ENCODE measurements at places on chromosomes 6 and 20.

GRCh38 chr6:75503291-75503690, 9.7 kb upstream of the FILIP1 start:
- DNase-seq = no peak

DNA sequence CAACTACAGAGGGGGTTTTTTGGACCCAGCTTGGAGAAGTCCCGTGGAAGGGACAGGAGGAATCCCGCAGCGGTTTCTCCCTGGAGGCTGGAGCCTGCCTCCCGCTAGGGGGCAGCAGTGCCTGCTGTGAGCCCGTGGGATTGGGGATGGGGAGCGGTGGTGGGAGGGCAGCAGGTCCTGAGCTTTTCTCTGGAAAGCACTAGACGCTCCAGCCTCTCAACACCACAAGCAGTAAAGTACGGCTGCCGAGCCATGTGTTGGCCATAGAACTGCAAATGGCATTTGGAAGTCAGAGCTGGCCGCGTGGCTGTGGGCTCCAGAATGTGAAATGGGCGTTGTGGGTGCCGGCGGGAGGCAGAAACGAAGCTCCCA, 47.8 kb downstream of the GMPR start:
- no peak for DNase-seq

DNA sequence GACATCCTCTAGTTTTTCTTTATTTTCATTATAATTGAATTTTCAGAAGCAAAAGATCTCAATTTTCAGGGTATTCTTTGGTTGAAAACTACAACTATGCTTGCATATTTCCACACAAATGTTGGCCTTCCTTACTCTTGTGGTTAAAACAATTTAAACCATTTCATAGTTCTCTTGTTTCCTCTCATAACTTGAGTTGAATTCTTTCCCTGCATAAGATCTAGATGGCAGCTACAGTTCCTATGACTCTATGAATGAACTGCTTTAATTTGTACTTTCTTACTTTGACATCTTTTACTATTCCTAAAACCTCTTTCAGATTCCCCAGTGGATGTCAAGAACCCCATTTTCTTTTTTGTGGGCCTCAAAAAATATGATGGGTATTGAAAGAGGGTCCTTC, 564.5 kb downstream of the NKAIN2 start:
- DNase-seq = no peak

DNA sequence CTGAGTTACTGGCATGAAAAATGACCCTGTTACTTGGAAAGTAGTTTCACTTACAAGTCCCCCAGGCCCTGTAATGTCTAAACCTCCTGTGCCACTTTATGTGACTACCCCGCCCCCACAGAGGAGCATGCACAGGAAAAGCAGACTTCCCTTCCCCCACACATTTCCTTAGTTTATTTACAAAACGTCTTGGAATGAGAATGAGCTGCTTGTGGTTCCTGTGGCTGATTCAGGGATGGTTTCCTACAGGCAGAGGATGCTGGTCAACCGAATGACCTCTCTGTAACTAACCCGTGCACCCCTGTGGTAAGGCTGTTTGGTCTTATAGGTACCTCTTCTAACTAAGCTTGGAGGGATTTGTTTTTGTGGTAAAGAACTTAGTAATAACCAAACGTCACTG, 28.5 kb downstream of the RSPO3 start:
- DNase-seq = no peak

GRCh38 chr20:13340088-13340487, 119.0 kb downstream of the ISM1 start:
- DNase-seq = no peak

- no peak for DNase-seq
These were observed 246.0 kb upstream of the FLRT3 start for GRCh38 chr20:14583413-14583812.

DNA sequence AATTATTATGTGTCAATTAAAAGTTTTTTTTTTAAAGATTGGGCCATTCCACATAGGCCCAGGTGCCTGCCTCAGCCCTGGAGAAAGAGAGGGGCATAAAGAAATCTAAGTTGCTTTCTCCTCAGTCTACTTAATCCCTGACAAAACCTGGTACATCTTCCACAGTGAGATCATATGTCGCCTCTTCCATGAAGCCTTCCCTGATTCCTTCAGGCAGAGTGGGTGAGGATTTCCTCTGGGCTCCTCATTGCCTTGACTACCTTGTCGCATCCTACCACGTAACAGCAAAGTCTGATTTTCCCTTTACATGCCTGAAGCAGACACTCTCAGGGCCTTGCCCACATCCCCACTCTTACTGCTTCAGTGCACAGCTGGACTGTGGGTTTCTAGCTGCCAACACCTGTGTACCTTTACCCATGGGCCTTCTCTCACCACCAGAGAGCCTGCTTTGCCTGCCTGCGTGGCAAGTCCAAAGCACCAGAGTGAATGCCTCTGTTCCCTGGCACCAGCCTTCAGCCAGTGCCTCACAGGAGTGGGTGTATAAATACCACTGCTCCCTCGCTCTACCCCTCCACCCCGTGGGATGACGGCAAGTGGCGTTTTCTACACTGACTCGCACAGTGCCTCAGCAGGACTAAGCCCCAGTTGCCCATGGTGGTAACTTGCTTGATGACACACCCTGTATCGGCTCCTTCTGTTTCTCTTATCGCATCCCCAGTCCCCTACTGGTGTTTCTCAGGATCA, 68.0 kb downstream of the EYA2 start:
- no peak for DNase-seq

GRCh38 chr6:110581679-110582078, 105.3 kb upstream of the SLC22A16 start:
- DNase-seq = no peak

DNA sequence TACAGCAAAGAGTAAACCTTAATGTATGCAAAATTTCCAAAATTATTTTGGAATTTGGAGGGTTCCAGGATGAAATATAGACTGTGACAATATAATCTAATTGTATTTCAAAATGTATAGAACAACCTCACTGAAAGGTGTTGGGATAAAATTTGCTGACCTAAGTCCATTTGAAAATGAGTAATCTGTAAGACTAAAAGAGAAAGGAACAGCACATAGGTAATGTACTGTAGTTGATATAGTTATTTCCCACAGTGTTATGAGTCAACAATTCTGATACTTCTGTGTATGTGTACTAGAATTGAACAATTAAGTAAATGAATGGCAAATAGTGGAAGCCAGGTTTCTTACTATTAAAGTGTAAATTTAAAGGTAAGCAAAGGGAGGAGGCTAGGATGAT, 23.8 kb upstream of the ELOVL4 start:
- no peak for DNase-seq

GRCh38 chr20:14582855-14583254, 245.4 kb upstream of the FLRT3 start:
- DNase-seq = no peak

DNA sequence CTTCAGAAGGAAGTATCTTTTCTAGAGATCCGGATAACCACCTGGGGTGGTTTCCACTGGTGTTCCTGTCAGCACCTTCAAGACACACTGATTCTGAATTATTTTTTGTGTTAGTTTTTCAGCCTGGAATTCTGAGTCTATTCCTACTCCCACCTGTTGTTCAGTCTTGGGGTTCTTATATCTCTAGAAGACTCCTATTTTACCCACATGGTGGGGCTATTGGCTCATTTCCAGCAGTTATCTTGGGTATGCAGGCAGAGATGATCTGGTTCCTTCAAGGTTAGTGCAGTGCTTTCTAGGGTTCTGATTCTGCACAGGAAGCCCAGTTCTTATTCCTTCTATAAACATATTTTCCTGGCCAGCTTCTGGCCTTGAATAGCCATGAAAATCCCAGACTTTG, 175.6 kb upstream of the PDE7B start:
- DNase-seq = no peak

DNA sequence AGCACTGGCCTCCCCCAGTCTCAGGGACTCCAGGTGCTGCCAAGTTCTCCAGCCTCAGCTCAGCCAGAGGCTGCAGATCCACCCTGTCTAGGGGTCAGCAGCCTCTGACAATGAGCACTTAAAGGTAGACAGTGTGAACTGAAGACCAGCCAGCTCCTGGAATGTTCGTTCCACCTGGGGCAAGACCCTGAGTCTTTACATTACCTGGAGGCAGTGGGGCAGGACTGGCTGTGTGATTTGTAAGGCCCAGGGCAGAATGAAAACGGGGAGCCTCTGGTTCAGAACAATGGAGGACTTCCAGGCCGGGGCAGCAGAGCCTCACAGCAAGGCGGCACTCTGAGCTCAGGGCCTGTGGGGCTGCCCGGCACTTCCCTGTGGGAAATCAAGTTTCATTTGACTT, 65.0 kb downstream of the CTCFL start:
- DNase-seq = no peak

- no peak for DNase-seq
These were observed 570.2 kb downstream of the PRKN start for GRCh38 chr6:162157167-162157870.

- DNase-seq = no peak
These were observed 15.8 kb upstream of the FOXQ1 start for GRCh38 chr6:1296079-1296478.

DNA sequence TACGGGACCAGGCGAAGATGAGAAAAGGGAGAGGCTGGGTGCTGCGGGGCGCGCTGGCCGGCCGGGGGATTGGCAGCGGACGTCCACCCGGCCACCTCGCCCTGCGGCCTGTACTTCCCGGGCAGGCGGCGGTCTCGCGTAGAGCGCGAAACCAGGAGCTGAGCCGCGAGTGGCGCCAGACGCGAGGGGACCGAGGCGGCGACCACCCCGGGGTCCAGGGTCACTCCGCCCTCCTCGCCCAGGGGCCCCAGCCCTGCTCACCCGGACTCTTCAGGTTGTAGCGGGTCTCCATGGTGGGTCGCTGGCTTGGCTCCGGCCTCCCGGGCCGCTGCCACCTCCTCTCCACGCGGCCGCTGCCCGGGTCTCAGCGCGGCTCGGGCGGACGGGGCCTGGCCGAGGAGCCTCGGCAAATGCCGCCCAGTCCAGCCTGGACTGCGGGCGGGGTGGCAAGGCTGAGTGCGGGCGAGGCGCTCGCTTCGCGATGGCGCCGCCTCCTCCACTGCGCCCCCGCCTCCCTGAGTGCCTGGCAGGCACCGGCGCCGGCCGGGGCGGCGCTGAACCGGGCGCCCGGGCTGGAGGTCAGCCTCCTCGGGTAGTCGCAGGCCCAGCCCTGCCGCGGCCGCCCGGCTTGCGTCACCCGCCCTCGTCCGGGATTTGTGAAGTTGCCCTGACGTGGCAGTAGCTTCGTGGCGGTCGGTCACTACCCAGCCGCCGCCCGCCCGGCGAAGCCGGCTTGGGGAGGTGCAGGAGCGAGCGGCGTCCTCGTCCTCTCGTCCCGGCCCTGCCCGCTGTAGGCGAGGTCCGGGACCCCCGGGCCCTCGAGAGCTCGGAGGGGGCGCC, at the start of gene UBE2J1:
Gene UBE2J1 (minus strand): TSS at position 445 of the 840 bp plus-strand sequence. CDS start 153 bp downstream, at position 292.
- DNase-seq = peak; percentile 35

- no peak for DNase-seq
These were observed 19.1 kb downstream of the SLX4IP start for GRCh38 chr20:10454151-10454750.

GRCh38 chr20:63074182-63074581, 67.4 kb upstream of the BHLHE23 start:
- DNase-seq = no peak

- no peak for DNase-seq
These were observed 127.0 kb upstream of the TFAP2D start for GRCh38 chr6:50586331-50586675.

DNA sequence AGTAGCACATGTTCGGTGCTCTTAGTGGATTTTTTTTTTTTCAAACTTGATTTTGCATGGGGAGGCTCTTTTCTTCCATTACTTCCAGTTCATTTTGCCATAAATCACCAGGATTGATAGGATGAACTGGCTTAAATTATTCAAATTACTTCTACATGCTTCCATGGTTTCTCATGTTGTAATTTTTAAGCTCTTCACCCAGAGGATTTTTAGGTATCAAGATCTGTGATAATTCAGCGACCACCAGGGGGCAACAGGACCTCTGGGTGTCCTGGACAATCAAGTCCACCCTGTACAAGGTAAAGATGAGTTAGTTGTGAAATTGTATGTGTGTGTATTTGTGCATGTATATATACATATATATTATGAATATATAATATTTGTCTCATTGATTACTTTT, 4.2 kb upstream of the EPHA7 start:
- DNase-seq = no peak
